ENCODE measurements at places on chromosomes 7 and 10.

DNA sequence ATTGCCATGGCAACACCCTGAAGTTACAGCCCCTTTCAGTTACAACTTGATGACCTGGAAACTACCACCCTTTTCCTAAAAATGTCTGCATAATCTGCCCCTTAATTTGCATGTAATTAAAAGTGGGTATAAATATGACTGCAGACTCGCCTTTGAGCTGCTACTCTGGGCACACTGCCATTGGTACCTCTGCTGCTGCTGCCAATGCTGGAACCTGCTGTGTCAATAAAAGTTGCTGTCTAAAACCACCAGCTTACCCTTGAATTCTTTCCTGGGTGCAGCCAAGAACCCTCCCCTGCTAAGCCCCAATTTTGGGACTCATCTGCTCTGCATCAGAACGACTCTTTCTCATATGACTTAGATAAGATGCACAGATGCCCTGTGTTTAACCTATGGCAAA lies 10.2 kb upstream of the FRA10AC1 start:
- DNase-seq, result no peak

DNA sequence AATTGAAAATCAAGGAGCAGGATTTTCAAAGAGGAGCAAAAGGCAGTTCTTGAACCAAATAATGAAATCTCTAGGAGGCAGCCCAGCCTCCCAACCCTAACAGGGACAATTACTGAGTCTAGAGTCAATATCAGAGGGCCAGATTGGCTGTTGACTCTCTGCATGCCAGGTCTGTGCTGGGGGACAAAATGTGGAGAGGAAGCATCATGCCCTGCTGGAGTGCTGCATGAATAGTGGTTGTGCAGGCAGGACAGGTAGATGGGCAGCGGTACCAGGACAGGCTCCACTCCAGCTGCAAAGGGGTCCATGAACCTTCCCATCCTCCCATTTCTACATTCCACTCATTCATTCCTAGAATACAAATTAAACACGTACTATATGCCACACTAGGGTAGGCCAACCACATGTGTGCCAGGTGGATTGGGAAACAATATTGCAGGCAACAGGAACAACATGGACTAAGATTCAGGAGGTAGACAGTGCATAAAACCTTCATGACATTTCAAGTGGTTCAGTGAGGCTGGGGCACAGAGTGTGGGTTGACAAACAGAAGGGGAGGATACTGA lies 30.4 kb upstream of the MAT1A start:
- no peak for DNase-seq

GRCh38 chr7:365593-365992 lies 75.6 kb downstream of the FOXL3 start:
- DNase-seq, result no peak

DNA sequence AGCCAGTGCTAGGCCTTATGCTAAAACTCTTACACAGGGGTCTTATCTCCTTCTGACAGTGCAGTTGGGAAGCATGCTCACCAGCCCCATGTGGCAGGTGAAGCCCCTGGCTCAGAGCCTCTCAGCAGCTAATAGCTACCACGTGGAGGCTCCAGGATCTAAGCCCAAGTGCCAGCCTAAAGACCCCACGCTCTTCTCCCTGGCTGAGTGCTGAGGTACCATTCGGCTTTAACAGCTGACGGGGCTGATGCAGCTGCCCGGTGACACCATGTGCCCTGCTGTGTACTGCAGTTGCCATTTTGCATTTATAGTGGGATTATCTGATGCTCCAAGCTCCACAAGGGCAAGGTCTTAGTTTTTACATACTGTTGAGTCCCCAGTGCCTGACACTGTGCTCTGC lies 515.7 kb upstream of the GALNT17 start:
- DNase-seq, result no peak

GRCh38 chr10:74650613-74651012 lies 175.8 kb upstream of the KAT6B start:
- no peak for DNase-seq

- no peak for DNase-seq
Observed at GRCh38 chr10:6912929-6913328, 332.9 kb upstream of the PRKCQ start.

GRCh38 chr10:131775833-131776232 lies 125.0 kb upstream of the PPP2R2D start:
- no peak for DNase-seq

Measured in activated naive CD4-positive, alpha-beta T cell (primary cell).